Stimulated activated CD8-positive, alpha-beta memory T cell treated with anti-CD3 and anti-CD28 coated beads, Interleukin-15, amount 100 ng/mL, for 48 hours (primary cell): ENCODE measurements at places on chromosomes 7 and 10.

- DNase-seq: no peak
Measured at GRCh38 chr7:69019437-69019836, 578.8 kb upstream of the AUTS2 start.

DNA sequence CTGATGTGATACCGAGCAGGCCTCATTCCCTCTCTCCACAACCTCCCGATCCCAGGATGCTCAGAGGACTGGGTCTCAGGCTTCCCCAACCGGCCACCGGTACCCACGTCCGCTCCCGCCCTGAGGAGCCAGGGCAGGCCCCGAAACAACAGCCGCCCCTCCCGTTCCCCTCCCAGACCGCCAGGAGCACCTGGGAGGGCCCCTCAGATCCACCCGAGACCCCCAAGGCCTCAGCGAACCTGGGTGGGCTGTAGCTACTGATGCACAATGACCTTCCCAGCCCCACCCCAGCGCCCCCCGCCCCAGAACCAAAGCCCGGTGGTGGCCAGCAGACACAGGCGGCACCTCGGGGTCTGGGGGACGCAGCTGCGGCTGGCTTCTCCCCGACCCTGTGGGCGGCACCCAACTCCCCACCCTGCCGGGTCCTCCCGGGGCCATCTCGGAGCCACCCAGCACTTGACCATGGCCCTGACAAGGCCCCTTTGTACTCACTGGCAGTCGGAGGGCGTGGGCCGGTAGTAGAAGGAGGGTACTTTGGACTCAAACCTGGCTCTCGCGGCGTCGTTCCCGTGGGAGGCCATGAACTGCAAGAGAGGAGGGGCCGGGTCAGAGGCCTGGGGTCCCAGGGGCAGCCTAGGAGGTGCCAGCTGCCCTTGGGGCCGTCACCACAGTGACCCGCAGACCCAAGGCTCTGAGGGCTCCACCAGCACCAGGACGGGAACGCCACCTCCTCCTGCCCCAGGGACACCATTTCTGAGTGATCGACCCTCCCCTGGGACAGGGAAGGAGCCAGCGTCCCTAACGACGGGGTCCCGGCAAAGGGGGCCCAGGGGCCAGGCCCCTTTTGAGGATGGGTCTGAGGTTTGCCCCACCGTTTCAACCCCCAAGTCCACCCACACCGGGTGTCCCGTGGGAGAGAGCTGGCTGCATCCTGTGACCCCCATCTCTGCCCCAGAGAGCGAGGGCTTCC, 28.1 kb downstream of the ADAP1 start:
- no peak for DNase-seq

- no peak for DNase-seq
Measured at GRCh38 chr7:4824120-4824775, 37.6 kb downstream of the PAPOLB start.

GRCh38 chr10:107740962-107741690, 576.6 kb upstream of the SORCS1 start:
- no peak for DNase-seq

- DNase-seq: no peak
Measured at GRCh38 chr10:49747303-49747646, 14.8 kb downstream of the OGDHL start.

DNA sequence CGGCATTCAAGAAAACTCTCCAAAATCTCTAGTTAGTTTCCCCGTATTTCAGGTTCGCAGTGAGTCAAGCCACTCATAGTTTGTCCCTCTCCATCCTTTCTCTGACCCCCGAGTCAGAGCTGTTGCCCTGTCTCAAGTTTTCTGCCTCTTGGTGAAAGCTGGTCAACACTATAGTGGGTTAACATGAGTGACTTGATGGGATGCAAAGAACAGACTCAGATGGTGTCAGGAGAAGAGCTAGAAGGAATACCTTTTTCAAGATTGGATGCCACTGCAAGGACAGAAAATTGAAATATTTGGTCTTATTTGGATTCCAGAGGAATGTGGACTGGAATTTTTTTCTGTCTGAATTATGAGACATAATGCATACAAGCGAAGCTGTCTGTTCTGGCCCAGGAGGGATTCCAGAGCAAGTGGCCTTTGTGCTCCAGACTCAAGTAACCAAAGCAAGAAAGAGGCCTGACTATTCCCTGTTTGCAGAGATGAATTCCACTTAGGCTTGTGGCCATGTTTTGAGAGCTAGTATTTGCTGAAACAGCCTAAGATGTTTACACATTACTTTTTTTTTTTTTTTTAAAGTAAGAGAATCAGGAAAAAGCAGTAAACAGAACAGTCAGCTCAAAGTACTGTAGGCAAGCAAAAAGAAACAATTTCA, 67.4 kb downstream of the VWC2 start:
- DNase-seq: no peak
